Endothelial cell (in vitro differentiated cells): ENCODE measurements at places on chromosomes 4 and X. TPM values are rescaled to one million over a fixed set of nuclear protein-coding genes. Genes with fewer than 3 reads are reported as not detected.
A peak's percentile ranks its signal among the peaks of the same experiment; 100 is the strongest.

The BCLAF3 gene
- 9.6 TPM for total RNA-seq

The HS6ST2 gene
- 1.1 TPM for total RNA-seq

- no peak overlapping the region for H3K27ac ChIP-seq
- no peaks in the 10 kb centered on the region for H3K27me3 ChIP-seq
- no peaks in the 10 kb centered on the region for H3K36me3 ChIP-seq
- no peak for DNase-seq
These were observed 59.7 kb upstream of the FRMPD3 start for GRCh38 chrX:107389726-107390125.

DNA sequence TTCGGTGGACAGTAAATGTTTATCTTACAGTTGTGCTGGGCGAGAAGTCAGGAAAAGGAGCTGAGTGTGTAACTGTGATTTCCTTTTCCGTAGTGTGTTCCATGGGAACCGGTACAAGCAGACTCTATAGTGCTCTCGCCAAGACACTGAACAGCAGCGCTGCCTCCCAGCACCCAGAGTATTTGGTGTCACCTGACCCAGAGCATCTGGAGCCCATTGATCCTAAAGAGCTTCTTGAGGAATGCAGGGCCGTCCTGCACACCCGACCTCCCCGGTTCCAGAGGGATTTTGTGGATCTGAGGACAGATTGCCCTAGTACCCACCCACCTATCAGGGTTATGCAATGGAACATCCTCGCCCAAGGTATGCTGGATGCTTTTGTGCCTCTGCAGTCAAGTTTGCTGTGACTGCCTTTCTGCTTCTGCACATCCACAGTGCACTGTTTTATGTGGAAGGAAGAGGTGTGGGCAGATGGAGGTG, 27.4 kb downstream of the NOCT start:
- H3K36me3 ChIP-seq, result peaks cover 14% of the 10 kb centered on the region
- H3K4me1 ChIP-seq, result peaks cover 31% of the 10 kb centered on the region
- H3K27me3 ChIP-seq, result peaks cover 7% of the 10 kb centered on the region

- H3K27me3 ChIP-seq, result no peaks in the 10 kb centered on the region
- H3K27ac ChIP-seq, result no peak overlapping the region
- no peak for DNase-seq
These were observed 636.3 kb upstream of the HTR2C start for GRCh38 chrX:113947548-113947947.

DNA sequence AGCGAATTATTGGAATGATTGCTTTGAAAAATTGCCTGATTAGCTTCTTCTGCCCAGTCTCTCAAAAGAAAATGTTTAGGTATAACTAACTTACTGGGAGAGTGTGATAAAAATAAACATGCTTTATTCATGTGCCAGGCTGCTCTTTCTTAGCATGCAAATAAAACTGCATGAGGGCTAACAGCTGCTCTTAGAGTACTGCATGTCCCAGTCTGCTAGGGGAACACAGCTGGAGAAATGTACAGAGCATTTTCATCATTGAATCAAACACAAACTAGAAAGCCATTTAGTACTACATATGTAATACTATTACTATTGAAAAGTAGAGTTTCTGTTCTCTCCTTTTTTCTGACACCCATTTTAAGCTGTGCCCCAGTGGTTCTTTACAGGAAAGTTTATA, 726.0 kb downstream of the GRID2 start:
- H3K36me3 ChIP-seq, result no peaks in the 10 kb centered on the region
- DNase-seq, result no peak
- H3K4me3 ChIP-seq, result no peak overlapping the region

GRCh38 chrX:69615342-69615741, 571 bp upstream of the EDA start:
- peak overlapping the region; percentile 65 for H3K4me3 ChIP-seq
- H3K36me3 ChIP-seq, result no peaks in the 10 kb centered on the region
- no peak for DNase-seq
- no peaks in the 10 kb centered on the region for H3K4me1 ChIP-seq
- H3K27ac ChIP-seq, result no peak overlapping the region

DNA sequence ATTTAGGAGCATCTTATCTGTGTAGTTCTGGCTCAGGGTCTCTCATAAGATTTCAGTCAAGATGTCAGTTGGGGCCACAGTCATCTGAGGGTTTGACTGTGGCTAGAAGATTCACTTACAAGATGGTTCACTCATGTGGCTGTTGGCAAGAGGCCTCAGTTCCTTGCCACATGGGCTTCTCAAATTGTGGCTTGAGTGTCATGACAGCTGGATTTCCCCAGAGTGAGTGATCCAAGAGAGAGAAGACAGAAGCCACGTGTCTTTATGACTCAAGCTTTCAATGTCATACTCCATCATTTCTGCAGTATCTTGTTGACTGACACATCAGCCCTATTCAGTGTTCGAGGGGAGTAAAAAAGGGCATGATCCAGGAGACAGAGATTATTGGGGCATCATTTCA, 131.3 kb upstream of the AP1S2 start:
- no peak overlapping the region for H3K4me3 ChIP-seq
- DNase-seq, result no peak
- peaks cover 20% of the 10 kb centered on the region for H3K4me1 ChIP-seq
- H3K27ac ChIP-seq, result no peak overlapping the region

GRCh38 chrX:154735695-154736393, 15.0 kb downstream of the GAB3 start:
- no peaks in the 10 kb centered on the region for H3K36me3 ChIP-seq
- H3K27me3 ChIP-seq, result peaks cover 3% of the 10 kb centered on the region
- no peak for DNase-seq
- no peak overlapping the region for H3K27ac ChIP-seq

GRCh38 chr4:14701896-14702295, 300.4 kb upstream of the CPEB2 start:
- no peak overlapping the region for H3K4me3 ChIP-seq
- DNase-seq, result no peak
- H3K36me3 ChIP-seq, result no peaks in the 10 kb centered on the region
- no peaks in the 10 kb centered on the region for H3K4me1 ChIP-seq
